ENCODE measurements at places on chromosomes 6 and 20. TPM values are rescaled to one million over a fixed set of nuclear protein-coding genes. Genes with fewer than 3 reads are reported as not detected.

SERINC1 gene
- total RNA-seq: 235 TPM

APOBEC2 gene
- total RNA-seq: not detected

FERMT1 gene
- 1.7 TPM for total RNA-seq

SLC22A2 gene
- total RNA-seq: not detected

WFDC12 gene
- total RNA-seq: not detected

MOCS1 gene
- 8.1 TPM for total RNA-seq

VSX1 gene
- not detected for total RNA-seq

ZC2HC1B gene
- not detected for total RNA-seq

TAAR6 gene
- not detected for total RNA-seq

PAX1 gene
- total RNA-seq: not detected

CYB5R4 gene
- 4.7 TPM for total RNA-seq

CAGE1 gene
- not detected for total RNA-seq

KIF25 gene
- total RNA-seq: not detected

PRSS35 gene
- 6.7 TPM for total RNA-seq

KHDC1 gene
- 1.7 TPM for total RNA-seq

CLVS2 gene
- total RNA-seq: not detected

RBPJL gene
- total RNA-seq: not detected

DDX27 gene
- 33.2 TPM for total RNA-seq

NHSL1 gene
- 7.2 TPM for total RNA-seq

DDO gene
- 0.18 TPM for total RNA-seq

EYS gene
- total RNA-seq: under 0.01 TPM

ESF1 gene
- 2.7 TPM for total RNA-seq

GPR6 gene
- not detected for total RNA-seq

SLC4A11 gene
- 0.28 TPM for total RNA-seq

SCRT2 gene
- total RNA-seq: not detected

RUNX2 gene
- total RNA-seq: 3.1 TPM

FAM83B gene
- under 0.01 TPM for total RNA-seq

MYB gene
- total RNA-seq: 0.90 TPM

RALGAPB gene
- total RNA-seq: 32.8 TPM

CYP24A1 gene
- total RNA-seq: not detected

TINAG gene
- total RNA-seq: not detected

MYLK2 gene
- total RNA-seq: 0.18 TPM

DZANK1 gene
- 0.83 TPM for total RNA-seq

PDE10A gene
- 12.4 TPM for total RNA-seq

HTR1E gene
- not detected for total RNA-seq

ECT2L gene
- not detected for total RNA-seq

B3GALT4 gene
- 0.72 TPM for total RNA-seq

KCNS1 gene
- 0.54 TPM for total RNA-seq

RSPO4 gene
- total RNA-seq: not detected

AIG1 gene
- 27.1 TPM for total RNA-seq

CST2 gene
- not detected for total RNA-seq

GLP1R gene
- total RNA-seq: not detected

PRRT1 gene
- total RNA-seq: not detected
